ENCODE measurements at places on chromosomes 5 and 9. TPM values are rescaled to one million over a fixed set of nuclear protein-coding genes. Genes with fewer than 3 reads are reported as not detected.

The ZNF366 gene
- not detected for total RNA-seq

The TMEM141 gene
- total RNA-seq = 64.5 TPM

The HSPB3 gene
- total RNA-seq = not detected

The TMEM232 gene
- not detected for total RNA-seq

GRCh38 chr9:69299826-69300225 lies 25.2 kb upstream of the ENTREP1 start:
- H3K27me3 ChIP-seq = no peaks in the 10 kb centered on the region
- H3K36me3 ChIP-seq = no peaks in the 10 kb centered on the region
- DNase-seq = no peak
- H3K4me3 ChIP-seq = no peak overlapping the region
- peaks cover 16% of the 10 kb centered on the region for H3K4me1 ChIP-seq

DNA sequence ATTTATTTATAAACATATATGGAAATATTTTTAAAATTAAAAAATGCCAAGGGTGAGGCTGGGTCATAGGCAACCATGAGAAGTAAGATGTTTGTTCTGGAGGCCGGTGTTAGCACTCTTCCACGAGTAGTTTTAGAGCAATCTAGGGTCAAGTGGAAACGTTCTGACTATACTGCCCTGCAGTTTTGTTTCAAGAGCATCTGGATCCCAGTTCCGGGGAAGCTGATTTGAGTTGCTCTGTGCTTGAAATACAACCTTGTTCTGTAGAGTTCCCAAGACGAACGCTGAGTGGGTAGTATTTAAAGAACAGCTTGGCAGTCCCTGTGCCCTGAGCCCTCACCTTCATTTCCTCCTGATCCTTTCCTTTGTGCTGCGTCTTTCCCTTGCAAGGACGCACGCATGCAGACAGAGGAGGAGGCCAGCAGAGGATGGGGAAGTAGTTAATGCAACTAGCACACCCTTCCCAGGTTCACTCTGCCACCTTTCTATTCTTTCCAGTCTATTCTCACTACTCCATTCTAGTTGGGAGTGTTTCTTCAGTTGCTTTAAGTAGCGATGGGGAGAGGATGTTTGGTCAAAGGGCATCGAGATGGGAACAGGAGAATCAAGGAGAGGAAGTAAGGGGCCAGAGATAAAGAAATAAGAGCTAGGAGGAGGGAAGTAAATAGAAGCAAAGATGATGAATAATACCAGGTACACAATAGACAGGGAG lies 68.3 kb upstream of the ZSWIM6 start:
- DNase-seq = no peak
- no peaks in the 10 kb centered on the region for H3K27me3 ChIP-seq
- no peaks in the 10 kb centered on the region for H3K36me3 ChIP-seq
- H3K4me3 ChIP-seq = no peak overlapping the region
- peaks cover 19% of the 10 kb centered on the region for H3K4me1 ChIP-seq

GRCh38 chr5:155389498-155389897 lies 375.9 kb downstream of the KIF4B start:
- no peaks in the 10 kb centered on the region for H3K36me3 ChIP-seq
- no peak overlapping the region for H3K4me3 ChIP-seq
- no peaks in the 10 kb centered on the region for H3K27me3 ChIP-seq
- DNase-seq = no peak
- no peaks in the 10 kb centered on the region for H3K4me1 ChIP-seq
- no peak overlapping the region for H3K27ac ChIP-seq

DNA sequence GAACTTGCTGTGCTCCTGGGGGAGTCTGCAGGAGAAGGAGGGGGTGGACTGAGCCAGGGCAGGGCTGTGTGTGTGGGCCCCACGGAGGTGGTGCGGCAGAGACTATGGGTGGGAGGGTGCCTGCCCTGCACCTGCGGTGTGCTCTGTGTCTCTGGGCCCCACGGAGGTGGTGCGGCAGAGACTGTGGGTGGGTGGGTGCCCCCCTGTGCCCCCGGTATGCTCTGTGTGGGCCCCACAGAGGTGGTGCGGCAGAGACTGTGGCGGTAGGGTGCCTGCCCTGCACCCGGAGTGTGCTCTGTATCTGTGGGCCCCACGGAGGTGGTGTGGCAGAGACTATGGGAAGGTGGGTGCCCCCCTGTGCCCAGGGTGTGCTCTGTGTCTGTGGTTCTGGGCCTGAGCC lies 103.7 kb downstream of the EHMT1 start:
- no peaks in the 10 kb centered on the region for H3K27me3 ChIP-seq
- H3K36me3 ChIP-seq = peaks cover 53% of the 10 kb centered on the region
- no peak for DNase-seq
- H3K4me3 ChIP-seq = no peak overlapping the region
- H3K27ac ChIP-seq = no peak overlapping the region
- H3K4me1 ChIP-seq = peaks cover 17% of the 10 kb centered on the region

GRCh38 chr5:142474431-142475094 lies 149.7 kb upstream of the SPRY4 start:
- H3K27me3 ChIP-seq = peaks cover 1% of the 10 kb centered on the region
- no peaks in the 10 kb centered on the region for H3K4me1 ChIP-seq
- DNase-seq = no peak

- DNase-seq = no peak
- peaks cover 13% of the 10 kb centered on the region for H3K36me3 ChIP-seq
- H3K27me3 ChIP-seq = no peaks in the 10 kb centered on the region
- no peak overlapping the region for H3K4me3 ChIP-seq
- H3K27ac ChIP-seq = no peak overlapping the region
Measured at GRCh38 chr5:94705427-94705826, 87.0 kb downstream of the SLF1 start.

Measured in stomach (tissue), 19 donors.